ENCODE measurements at places on chromosomes 7 and 10. TPM values are rescaled to one million over a fixed set of nuclear protein-coding genes. Genes with fewer than 3 reads are reported as not detected.

Gene CALML5
- not detected for total RNA-seq

Gene DHTKD1
- total RNA-seq, result 17.2 TPM

Gene UCMA
- not detected for total RNA-seq

Gene RAB19
- total RNA-seq, result 23.0 TPM

Gene VAX1
- not detected for total RNA-seq

Gene PAX4
- not detected for total RNA-seq

Gene POU6F2
- 0.17 TPM for total RNA-seq

Gene CALML3
- total RNA-seq, result not detected

Gene HERPUD2
- 20.4 TPM for total RNA-seq

Gene CAMK2B
- total RNA-seq, result 1.6 TPM

Gene OR2AE1
- total RNA-seq, result 0.19 TPM

Gene RNF32
- total RNA-seq, result 2.3 TPM

Gene PTN
- not detected for total RNA-seq

Gene BTBD16
- total RNA-seq, result not detected

Gene MUC12
- 1.5 TPM for total RNA-seq

Gene TSPAN15
- total RNA-seq, result 1.9 TPM

Gene CYP26A1
- total RNA-seq, result not detected

Gene RBP4
- total RNA-seq, result not detected

Gene PRSS1
- not detected for total RNA-seq

Gene CCNJ
- 9.4 TPM for total RNA-seq

Gene CRPPA
- 1.1 TPM for total RNA-seq

Gene KIAA1217
- total RNA-seq, result 2.0 TPM

Gene BCL7B
- 75.9 TPM for total RNA-seq

Gene MARCHF5
- total RNA-seq, result 22.0 TPM

Gene PTPRZ1
- total RNA-seq, result not detected

Gene CYP26C1
- 0.07 TPM for total RNA-seq

Gene DIP2C
- 1.9 TPM for total RNA-seq

Gene WDR86
- total RNA-seq, result not detected

Gene COG5
- total RNA-seq, result 40.9 TPM

Gene SEMA3A
- total RNA-seq, result 0.14 TPM

Gene BLNK
- not detected for total RNA-seq

Gene DPYSL4
- total RNA-seq, result 32.5 TPM

Gene FAM180A
- not detected for total RNA-seq

Gene PSTK
- 4.5 TPM for total RNA-seq

Gene SUN3
- total RNA-seq, result not detected

Gene TMEM225B
- total RNA-seq, result 0.61 TPM
